ENCODE measurements at places on chromosomes 3 and 15.

GRCh38 chr15:35179739-35180138 is 94.6 kb upstream of the NANOGP8 start:
- no peak for DNase-seq

DNA sequence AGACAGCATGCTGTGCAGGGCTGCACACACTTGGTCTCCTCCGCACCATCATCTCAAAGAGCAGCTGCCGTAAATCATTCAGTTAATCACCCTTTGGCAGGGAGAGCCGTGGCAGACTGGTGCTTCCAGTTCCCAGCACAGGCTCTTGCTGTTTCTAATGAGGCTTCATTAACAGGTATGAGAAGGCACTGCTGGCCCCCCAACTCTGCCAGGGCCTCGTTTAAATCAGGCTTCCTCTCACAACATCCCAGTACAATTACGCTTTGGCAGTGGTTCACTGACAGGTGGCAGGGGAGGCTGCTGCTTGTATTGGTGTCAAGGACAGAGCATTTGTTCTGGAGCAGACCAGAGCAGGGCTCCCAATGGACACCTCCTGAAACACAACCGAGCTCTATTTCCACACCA is 77.1 kb downstream of the BFSP2 start:
- no peak for DNase-seq

- DNase-seq: no peak
Observed at GRCh38 chr3:9347081-9347480, 15.8 kb upstream of the THUMPD3 start.

- no peak for DNase-seq
Observed at GRCh38 chr15:66900586-66901310, 164.7 kb upstream of the SMAD3 start.

DNA sequence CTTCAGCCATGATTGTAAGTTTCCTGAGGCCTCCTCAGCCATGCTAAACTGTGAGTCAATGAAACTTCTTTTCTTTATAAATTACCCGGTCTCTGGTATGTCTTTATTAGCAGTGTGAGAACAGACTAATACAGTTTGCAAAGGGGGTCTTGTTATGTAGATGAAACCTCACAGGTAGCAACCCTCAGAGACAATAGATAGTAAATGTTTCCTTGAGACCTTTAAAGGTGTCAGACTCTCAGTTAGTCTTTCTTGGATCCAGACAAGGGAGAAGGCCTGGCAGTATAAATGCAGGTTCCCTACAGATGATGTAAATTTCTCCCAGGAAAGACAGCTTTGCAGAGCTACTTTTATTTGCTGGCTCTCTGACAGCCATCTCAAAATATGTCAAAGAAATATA is 510.8 kb downstream of the AGBL1 start:
- no peak for DNase-seq

GRCh38 chr3:186653984-186654383 is 11.8 kb upstream of the HRG start:
- DNase-seq: no peak

DNA sequence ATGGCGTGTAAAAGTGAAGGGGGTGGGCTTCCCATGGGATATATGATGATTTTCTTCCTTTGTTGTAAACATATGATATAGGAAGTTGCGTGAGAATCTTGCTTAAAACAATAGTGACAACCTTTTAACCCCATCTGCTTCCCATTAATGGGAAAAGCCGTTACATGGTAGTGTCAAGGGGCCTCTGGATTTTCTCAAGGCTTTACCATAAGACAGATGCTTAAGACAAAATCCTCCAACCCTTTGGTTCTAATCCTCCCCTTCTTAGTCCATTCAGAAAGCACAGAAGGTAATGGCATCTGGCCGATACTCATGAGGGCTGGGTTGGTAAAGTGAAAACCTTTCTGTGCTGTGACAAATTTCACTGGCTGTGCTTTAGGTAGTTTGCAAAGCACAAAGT is 25.0 kb downstream of the DPH3 start:
- no peak for DNase-seq

DNA sequence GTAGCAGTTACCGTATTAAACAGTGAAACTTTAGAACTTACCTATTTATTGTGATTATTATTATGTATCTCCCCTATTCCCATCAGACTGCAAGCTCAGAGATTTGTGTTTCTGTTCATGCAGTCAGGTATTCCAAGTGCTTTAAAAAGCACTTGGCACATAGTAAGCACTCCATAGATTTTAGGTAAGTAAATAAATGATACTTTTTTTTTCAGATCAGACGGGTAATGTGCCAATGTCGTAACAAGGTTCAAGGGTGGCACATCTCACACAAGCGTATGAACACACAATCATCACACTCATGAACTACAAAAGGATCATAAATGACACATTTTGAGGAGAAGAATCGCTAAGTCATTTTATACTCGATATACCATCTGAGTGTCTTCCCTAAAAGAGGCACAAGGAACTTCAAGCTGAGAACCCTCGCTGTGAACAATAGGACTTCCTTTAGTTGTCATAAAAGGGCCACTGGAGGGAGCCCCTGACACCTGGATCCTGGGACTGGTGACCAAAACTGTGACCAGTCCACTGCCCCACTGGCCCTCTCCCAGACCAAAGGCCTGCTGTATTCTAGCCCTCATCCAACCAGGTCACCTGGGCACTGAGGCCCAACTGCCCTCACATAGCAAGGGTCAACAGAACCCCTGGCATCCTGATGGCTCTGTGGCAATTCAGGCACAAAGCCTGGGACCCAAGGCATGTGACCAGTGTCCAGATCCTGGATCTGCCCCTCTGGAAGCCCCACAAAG is 32.1 kb downstream of the KIF9 start:
- DNase-seq: peak; percentile 4

DNA sequence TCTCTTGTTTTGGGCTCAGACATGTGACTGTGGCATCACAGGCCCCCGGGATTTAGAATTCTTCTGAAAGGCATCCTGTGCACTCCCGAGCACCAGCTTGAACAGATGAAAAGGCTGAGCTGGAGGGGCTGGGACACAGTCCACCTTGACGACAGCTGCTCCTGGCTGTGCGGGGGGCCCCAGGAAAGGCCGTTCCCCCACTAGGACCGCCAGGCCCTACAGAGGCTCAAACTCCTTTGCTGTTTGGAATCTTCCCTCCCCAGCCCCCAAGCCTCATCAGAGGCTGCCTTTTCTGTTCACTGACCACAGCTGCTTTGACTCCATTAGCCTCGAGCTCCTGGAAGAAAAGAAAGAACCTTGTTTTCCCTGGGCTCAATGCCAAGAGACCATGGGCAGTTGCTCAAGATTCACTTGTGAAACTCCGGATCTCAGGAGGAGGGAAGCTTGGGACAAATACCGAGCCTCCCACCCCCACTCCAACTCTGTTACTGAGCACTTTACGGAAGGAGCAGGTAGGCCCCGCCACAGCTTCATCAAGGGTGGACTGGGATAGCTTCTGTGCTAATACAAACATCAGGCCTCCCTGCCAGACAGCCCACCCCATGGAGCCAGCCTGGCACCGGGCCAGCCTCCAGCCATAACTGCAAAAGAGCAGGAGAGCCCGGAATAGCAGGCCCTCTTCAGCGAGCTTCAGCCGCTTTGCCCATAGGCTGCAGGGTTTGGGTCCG is 15.7 kb downstream of the CIDEC start:
- DNase-seq: peak; percentile 82

DNA sequence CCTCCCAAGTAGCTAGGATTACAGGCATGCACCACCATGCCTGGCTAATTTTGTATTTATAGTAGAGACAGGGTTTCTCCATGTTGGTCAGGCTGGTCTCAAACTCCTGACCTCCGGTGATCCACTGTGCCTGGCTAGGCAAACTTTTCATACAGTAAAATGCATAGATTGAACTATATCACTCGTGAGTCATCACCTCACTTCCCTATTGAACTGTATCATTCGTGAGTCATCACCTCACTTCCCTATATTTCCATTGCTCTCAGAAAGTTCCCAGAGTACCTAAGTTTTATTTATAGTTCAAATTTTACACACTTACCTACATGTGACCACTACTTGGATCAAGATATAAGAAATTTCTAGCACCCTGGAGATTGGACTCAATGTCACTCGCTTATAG is 73.6 kb upstream of the ACAD9 start:
- DNase-seq: no peak

DNA sequence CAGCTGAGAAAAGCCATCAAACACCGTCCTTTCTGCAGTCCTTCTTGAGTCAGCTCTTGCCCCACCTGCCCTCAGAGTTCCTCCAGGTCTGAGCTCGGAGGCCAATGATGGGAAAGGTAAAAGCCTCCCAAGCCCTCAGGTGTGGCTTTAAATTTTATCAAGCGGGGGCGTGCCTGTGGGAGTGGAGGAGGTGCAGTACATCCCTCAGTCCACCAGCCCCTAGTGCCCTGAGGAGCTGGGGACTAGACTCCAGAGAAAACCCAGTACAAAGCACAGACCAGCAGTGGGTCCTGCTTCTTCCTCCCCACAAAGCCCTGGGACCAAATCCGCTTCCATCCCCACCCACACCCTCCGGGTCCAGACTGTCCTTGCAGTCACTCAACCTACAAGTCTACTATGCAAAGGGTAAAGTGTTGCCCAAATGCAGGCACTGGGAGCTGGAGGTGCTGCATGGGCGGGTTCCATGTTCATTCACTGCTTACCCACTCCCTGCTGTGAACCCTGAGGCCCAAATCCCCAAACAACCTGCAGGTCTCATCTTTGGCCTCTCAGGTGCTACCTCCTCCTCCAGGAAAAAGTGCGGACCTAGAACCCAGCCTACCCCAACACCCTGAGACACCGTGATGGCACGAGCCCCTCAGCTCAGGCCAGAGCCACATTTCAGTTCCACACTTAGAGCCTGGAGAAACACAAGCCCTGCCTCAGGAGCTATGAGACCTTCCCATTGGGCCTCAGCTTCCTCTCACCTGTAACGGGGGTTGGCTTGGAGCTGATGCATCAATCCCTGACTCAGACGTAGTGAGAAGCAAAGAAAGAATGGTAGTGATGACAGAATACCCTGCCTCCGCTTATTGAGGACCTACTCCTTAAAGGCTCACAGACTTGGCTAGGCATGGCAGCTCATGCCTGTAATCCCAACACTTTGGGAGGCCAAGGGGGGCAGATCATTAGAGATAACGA is 2.4 kb downstream of the PFKFB4 start:
- DNase-seq: no peak

Measured in hypothalamus (tissue), 51 donors.